ENCODE measurements at places on chromosomes 7 and 10.

GRCh38 chr10:16602104-16602775 is 80.6 kb upstream of the C1QL3 start:
- DNase-seq = no peak

- no peak for DNase-seq
These were observed 33.5 kb upstream of the CCSER2 start for GRCh38 chr10:84294766-84295447.

DNA sequence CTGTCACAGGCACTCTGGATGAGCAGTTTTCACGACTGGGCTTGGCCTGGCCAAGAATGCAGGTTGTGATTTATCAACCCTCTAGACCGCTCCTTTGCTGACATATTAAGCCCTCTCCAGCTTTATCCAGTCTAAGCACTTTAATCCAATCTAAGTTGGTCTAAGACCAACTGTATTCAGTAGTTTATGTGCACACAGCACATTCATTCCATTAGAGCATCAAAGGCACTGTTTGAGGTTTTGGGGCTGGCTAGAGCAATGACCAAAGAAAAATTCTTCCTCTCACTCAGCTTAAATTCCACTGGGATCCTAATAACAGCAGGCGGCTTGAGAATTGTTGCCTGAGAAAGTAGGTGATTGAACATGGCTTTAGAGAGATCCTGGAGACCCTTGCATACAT is 176.0 kb upstream of the INSYN2A start:
- DNase-seq = no peak

DNA sequence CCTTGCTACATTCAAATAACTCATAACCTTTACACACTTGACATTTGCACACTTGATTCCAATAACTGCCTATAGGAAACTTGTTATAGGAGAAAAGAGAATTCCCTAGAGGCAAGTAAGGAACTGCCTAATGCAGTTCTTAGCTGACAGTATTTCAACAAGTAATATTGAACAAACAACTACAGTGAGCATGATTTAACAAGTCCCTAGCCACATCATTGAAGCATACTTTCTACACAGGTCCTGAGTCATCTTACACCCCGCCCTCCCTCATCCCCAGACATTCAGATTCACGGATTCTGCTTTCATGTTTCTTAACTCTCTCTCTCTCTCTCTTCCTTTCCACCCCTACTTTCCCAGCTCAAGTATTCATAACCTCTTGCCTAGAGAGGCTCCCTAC is 153.5 kb downstream of the LSM5 start:
- no peak for DNase-seq

DNA sequence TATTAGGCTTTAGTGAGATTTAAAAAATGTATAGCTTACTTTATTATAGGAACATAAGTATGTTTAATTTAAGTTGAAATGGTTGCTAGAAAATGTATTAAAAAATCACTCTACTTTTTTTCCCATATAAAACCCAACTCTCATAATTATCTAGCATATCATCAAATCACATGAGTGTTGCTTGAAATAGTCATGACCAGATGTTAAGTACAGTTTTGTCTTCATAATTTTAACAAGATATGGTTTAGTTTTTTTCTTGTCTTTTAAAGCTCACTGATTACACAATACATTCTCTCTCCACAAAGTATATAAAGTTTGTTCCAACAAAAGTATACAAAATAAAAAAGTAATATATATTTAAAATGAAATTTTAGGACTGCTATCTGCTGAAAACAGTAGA is 82.8 kb downstream of the HGF start:
- DNase-seq = no peak

- DNase-seq = no peak
These were observed 3.0 kb downstream of the SLC12A9 start for GRCh38 chr7:100855515-100855914.

- no peak for DNase-seq
These were observed 101.6 kb upstream of the SP4 start for GRCh38 chr7:21326241-21326640.

DNA sequence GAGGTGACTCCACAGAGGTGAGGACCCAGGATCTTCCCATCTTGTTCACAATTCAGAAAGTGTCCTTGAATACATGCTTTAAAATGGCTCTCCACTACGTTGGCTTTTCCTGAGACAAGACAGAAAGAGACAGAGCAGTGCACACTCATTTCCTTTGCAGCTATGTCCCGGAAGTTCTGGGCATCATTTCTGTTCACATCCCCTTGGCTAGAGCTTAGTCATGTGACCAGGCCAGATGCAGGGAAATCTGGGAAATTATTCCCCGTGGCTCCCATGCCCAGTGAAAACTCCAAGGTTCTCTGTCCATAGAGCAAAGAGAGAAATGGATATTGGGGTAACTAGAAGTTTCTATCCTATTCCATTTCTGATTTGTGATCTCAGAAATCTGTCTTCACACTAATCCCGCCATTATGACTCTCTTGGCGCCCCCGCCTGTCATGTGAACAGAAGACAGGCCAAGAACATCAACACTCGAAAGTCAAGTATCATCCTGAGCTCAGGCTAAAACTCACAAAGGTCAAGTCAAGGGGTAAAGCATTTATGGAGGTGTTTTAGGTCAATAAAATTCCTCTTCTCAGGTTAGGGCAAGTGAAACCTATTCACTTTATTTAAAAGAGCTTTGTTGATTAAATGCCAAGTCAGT is 251.4 kb upstream of the HABP2 start:
- no peak for DNase-seq

All from head of caudate nucleus (tissue), 42 donors.